ENCODE measurements at places on chromosomes 1 and 21.
A peak's percentile ranks its signal among the peaks of the same experiment; 100 is the strongest.

GRCh38 chr21:20086508-20086907, 911.7 kb upstream of the NCAM2 start:
- DNase-seq: no peak

GRCh38 chr1:202281316-202282024, 60.3 kb downstream of the UBE2T start:
- DNase-seq: no peak

- no peak for DNase-seq
These were observed 52.8 kb upstream of the ACADM start for GRCh38 chr1:75671708-75672107.

GRCh38 chr1:156050376-156050775, 3.2 kb downstream of the UBQLN4 start:
- DNase-seq: no peak

- DNase-seq: no peak
These were observed 145.6 kb downstream of the MRPL39 start for GRCh38 chr21:25461725-25462124.

DNA sequence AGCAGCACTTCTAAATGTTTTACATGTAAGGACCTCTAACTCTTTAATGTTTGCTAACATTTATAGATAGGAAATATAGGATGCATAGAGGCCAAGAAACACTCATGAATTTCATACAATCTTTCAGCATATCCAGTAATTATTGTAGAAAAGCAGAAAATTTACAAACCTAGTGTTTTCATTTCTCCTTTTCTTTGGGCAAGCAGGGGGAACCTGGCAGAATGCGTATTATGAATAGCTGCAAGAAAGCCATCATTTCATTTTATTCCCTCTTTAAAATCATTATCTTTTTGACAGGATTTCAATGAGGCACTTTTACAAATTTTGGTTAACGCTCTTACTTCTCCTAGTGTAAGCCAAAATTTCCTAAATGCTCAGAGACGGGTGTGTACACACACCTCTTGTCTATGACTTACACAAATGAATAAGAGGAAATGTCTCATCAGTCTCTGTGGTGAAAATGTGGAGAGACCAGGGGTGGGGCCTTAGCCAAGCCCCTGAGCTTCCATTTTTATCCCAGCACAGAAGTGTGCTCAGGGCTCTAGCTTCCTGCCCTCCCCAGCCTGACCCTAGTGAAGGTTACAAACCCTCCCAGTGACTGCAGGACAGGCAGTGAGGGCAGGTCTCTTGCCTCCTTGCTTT, 91.6 kb downstream of the LRRC8C start:
- DNase-seq: peak; percentile 51

DNA sequence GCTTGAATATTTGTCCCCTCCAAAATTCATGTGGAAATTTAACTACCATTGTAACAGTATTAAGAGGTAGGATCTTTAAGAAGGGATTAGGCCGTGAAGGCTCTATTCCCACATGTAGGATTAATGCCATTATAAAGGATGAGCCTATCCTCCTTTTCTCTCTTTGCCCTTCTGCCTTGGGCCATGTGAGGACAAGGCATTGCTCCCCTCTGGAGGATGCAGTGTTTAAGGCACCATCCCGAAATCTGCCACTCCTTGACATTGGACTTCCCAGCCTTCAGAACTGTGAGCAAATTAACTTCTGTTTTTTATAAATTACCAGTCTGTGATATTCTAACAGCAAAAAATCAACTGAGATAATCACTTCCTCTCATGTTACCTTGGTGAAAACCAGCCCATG, 124.4 kb downstream of the TOMM20 start:
- no peak for DNase-seq
